ENCODE measurements at places on chromosomes 12 and 14. TPM values are rescaled to one million over a fixed set of nuclear protein-coding genes. Genes with fewer than 3 reads are reported as not detected.

The KRT4 gene
- total RNA-seq: 227 TPM

DNA sequence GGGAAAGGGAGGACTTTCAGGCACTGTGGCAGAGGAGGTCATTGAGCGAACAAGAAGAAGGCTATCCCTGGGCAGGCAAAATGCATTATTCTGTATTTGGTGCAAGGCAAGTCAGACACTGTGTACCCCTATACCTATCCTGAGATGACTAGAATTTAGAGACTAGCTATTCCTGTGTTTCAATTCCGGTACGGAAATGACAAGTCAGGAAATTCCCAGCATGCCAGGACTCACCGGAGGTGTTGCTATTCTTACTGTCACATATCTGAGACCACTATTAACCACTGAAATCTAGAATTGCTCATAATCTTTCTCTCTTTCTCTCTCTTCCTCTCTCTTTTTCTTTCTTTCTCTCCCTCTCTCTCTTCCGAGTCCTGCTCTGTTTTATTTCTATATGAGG, 297.1 kb downstream of the PDZRN4 start:
- no peak for ATAC-seq

DNA sequence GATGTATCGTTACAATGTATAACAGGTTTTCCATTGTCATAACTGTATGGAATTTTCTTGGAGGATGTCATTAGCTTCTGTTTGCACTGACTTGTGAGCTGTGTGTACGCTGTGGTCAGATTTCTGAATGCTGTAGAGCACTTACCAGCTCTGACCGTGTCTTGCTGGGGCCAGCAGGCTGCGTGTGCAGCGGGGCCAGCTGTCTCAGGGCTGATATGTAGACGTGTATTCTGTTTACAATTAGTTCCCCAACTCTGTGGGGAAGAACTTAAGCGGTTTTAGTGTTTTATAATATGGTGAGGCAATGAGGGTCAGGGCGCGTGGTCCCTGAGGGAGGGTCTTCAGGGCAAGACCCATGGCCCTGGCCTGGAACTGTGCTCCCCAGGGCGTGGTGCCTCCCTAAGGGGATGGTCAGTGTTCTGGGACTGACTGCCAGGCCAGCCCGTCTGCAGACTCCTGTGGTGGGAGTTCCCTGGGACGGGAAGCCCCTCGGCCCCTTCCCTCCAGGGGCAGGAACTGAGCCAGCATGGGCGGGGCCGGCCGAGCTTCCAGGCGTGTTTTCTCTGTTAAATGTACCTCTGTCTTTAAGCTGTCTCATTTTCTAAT, 18.7 kb downstream of the XRCC3 start:
- ATAC-seq: peak; percentile 71

GRCh38 chr12:4663971-4664505, 15.1 kb downstream of the NDUFA9 start:
- no peak for ATAC-seq

DNA sequence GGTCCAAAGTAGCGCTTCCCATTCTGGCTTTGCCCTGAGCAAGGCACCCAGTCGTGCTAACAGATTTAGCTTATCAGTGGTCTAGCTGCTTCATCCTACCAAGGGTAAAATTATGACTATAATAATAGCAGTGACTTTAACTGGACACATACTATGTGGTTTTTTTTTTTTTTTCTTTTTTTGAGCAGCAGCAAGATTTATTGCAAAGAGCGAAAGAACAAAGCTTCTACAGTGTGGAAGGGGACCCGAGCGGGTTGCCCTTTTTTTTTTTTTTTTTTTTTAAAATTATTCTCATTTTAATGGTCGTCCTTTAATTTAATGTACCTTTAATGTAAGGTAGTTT, 505 bp downstream of the HELB start:
- no peak for ATAC-seq

DNA sequence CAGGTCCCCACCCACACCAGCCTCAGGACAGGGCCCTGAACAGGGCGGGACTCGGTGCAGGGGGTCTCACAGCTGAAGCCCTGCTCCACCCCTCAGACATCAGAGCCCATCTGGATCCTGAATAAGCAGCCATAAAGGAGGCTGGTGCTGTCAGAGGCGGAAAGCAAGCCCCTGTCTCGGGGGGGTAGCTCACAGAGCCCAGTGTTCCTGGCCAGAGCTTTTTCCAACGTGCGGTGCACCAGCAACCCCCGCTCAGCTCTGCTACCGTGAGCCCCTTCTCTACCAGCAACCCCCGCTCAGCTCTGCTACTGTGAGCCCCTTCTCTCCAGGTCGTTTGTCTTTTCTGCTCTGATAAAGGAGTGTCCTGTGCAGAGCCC, 136.5 kb upstream of the SFSWAP start:
- no peak for ATAC-seq

DNA sequence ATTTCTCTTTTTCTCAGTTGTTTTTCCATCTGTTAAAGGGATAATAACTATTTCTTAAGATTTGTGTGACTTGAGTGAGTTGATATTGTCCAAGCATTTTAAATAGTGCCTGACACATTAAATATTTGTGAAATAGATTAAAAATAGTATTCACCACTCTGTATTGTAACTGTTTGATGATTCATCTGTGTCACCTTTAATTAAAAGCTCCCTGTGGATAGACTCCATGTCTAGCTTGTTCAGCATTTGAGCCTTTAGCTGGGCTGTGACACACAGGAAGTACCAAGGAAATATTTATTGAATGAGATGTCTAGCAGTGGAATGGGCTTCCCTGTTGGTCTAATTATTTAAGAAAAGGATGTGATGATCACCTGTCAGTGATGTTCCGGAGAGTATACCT, 1.8 kb upstream of the GLIPR1L2 start:
- no peak for ATAC-seq

- ATAC-seq: no peak
These were observed 8.6 kb downstream of the ASB2 start for GRCh38 chr14:93967637-93968250.
